ENCODE measurements at places on chromosomes 5 and 9. TPM values are rescaled to one million over a fixed set of nuclear protein-coding genes. Genes with fewer than 3 reads are reported as not detected.
A peak's percentile ranks its signal among the peaks of the same experiment; 100 is the strongest.

- no peak for DNase-seq
These were observed 244.4 kb downstream of the MAST4 start for GRCh38 chr5:66840511-66841013.

- no peak for DNase-seq
These were observed 45.9 kb upstream of the ITGA2 start for GRCh38 chr5:52943285-52943684.

DNA sequence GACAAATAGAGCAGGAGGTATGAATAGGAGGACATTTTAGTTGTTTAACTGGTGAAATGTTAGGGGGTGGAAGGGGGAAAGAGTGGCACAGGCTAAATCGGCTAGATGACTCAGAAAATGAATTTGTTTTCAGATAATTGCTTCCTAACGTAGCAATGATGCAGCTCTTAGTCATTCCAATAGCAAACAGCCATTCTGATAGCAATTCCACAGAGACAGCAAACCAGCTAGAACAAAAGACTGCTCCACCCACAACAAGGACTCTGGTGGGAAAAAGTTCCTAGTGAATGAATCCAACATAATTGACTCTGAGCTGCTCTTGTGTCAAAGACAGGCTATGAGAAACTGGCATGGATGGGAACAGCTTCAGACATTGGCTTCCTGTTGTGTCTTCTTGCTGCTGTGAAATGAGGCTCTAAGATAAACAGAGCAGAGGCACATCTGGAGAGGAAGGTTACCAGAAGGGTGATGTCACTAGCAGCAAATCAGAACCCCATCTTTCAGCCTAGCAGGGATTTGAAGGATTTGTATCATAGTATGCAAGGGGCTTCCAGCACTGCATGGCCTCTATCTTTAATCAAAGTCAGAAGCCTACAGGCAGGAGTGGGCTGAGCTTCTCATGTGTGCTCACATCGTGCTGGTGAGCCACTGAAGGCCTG is 28.1 kb upstream of the F2RL1 start:
- peak; percentile 95 for DNase-seq

DNA sequence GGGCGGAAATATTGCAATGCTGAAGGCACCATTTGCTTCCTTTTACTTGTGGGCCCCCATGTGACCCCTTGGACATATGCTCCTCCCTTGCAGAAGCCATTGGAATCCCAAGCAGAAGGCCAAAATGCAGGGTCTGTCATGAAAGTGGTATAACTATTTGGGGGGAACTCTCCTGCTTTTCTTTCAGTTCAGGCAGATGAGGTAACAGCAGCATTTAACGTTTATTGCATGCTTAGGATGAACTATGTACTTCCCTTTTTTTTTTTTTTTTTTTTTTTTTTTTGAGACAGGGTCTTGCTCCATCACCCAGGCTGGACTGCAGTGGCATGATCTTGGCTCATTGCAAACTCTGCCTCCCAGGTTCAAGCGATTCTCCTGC is 7.8 kb downstream of the FOXI1 start:
- no peak for DNase-seq

DNA sequence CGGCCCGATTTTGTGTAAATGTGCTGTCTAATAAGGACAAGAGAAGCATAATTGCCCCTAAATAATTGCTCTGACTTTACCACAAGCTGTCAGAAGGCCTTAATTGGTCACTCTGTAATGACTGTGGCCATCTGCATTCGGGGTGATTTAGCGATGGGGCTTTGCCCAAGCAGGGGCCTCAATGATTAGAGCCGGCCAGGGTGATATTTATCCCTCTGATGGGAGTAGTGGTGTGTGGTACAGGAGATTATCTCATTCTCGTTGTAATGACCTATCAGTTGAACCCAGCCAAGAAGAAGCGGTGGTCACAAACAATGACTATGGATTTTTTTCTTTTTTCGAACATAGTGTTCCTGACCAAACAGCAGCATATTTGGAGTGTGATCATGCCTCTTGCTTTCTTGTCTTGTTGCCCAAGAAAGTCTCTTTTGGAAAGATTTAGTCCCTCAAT is 72.0 kb upstream of the SAP30L start:
- DNase-seq = no peak

GRCh38 chr5:35960328-35960727 is 21.9 kb upstream of the CAPSL start:
- DNase-seq = no peak

DNA sequence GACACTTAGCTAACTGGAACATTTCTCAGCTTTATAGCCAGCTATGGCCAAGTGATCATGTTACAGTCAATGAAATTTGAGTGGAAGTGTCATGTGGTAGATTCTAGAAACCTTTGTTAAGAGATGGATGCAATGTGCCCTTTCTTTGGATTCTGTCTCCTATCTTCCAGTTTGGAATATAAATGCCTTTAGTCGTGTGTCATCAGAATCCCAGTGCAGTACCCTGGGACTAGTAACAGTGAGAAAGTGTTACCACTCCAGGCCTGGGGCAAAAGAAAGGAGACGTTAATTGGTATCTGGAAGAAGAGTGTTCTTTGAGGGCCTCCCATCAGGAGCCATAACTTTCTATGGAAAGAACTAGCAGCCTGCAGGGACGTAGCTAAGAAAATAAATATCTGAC is 149.6 kb downstream of the SNX18 start:
- no peak for DNase-seq

The AGGF1 gene
- total RNA-seq = 15.9 TPM

The MAMDC2 gene
- total RNA-seq = 11.8 TPM

The SOX30 gene
- 0.10 TPM for total RNA-seq
